ENCODE measurements at places on chromosomes 16 and 17.
A peak's percentile ranks its signal among the peaks of the same experiment; 100 is the strongest.

DNA sequence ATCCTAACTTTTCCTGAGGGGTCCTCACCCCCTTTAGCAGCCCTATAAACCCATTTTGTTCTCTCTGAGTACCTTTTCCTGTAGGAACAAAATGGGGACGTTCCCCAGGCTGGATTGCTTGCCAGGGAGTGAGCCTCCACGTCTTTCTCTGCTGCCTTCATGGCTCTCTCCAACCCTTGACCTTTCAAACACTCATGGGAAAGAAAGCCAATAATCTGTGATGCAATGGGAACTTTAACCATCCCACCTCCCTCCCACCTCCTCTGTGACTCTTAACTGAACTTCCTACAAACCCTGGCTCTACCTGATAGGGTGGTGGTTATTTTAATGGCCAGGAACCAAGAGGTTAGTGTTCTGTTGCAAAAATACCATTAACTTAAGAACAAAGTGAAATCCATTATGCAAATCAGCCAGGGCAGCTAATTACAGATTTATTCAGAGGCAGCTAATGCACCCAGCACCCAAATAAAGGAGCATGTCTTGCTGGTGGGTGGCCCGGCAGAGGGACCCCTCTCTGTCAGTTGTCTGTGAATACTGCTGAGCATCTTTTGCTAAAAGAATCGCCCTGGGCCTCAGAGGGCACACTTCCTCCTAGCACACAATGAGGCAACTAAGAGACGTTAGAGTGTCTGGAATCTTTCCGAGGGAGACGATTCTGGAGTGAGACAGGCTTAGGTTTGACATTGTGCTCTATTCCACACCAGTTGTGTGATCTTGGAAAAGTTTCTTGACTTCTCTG lies 3.0 kb downstream of the PIPOX start:
- no peak for DNase-seq

GRCh38 chr17:34252444-34253138 lies 2.5 kb upstream of the CCL2 start:
- peak; percentile 46 for DNase-seq

DNA sequence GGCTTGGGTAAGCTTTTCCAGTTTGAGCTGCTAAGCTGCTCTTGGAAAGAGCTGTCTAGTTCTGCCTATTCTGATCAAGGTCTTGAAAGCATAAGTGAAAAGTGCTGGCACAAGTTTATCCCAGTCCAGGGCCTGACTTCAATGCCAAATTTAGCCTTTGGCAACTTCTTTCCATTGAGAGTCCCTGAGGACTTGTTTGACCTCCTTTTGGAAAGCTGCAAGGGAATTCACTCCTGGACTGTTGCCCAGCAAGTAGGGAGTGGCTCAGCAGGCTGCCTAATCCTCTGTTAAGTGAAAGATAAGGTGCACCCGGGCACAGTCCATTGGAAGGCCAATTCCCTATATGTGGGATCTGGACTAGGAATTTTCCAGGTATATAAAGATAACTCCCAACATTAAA lies 16.0 kb upstream of the TANC2 start:
- DNase-seq = peak; percentile 93

- DNase-seq = no peak
These were observed 1.4 kb downstream of the MPRIP start for GRCh38 chr17:17043461-17044271.

DNA sequence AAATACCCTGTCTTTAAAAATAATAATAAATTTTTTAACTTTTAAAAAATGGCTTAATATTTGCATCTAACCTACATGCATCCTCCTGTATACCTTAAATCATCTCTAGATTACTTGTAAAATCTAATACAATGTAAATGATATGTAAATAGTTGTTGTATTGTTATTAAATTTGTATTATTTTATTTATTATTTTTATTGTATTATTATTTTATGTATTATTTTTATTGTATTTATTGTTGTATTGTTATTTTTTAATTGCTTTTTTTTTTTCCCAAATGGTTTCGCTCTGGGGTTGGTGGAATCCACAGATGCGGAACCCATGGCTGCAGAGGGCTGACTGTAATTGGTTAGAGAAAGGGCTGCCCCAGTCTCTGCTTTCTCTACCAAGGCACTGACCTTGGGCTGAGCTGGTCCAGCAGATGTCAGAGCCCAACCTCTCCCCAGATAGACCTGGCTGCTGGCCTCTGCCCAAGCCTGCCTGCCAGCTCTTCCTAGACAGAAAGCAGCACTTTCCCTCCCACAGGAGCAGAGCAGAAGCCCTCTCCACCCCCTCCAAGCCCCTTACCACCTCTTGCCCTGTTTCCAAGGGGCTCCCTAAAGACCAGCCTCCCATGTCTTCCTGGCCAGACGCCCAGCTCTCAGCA lies 183.8 kb downstream of the GSG1L start:
- DNase-seq = no peak

GRCh38 chr17:29562615-29563014 lies 4.2 kb downstream of the ABHD15 start:
- DNase-seq = no peak

- no peak for DNase-seq
These were observed 466 bp upstream of the HSF4 start for GRCh38 chr16:67163999-67164558.

DNA sequence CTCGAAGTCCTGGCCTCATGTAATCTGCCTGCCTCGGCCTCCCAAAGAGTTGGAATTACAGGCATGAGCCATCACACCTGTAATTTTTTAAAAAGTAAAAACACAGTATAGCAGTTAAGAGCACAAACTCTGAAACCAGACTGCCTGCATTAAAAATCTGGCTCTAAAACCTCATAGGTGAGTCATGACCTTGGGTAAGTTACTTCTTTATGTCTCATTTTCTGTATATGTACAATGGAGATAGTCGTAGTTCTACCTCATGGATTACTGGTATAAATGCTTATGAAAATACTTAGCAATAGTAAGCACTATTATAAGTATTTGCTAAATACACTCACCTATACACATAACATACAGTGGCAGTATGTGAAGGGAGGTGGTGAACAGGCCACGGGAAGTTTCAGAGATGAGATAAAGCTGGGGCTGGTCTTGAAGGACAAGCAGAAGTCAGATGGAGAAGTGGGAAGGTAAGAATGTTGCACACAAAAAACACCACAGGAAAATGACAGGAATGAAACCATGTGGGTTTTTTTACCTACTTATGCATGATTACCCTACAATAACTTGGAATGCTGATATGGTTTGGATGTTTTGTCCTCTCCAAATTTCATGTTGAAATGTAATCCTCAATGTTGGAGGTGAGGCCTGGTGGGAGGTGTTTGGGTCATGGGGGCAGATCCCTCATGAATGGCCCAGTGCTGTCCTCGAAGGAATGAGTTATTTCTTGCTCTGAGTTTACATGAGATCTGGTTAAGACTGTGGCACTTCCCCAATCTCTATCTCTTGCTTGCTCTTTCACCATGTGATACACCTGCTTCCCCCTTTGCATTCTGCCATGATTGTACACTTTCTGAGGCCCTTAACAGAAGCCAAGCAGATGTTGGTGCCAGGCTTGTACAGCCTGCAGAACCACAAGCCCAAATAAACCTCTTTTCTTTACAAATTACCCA lies 33.9 kb downstream of the ZNF652 start:
- no peak for DNase-seq

Measured in HAP-1 (cell line).